ENCODE measurements at places on chromosomes 7 and 10.

DNA sequence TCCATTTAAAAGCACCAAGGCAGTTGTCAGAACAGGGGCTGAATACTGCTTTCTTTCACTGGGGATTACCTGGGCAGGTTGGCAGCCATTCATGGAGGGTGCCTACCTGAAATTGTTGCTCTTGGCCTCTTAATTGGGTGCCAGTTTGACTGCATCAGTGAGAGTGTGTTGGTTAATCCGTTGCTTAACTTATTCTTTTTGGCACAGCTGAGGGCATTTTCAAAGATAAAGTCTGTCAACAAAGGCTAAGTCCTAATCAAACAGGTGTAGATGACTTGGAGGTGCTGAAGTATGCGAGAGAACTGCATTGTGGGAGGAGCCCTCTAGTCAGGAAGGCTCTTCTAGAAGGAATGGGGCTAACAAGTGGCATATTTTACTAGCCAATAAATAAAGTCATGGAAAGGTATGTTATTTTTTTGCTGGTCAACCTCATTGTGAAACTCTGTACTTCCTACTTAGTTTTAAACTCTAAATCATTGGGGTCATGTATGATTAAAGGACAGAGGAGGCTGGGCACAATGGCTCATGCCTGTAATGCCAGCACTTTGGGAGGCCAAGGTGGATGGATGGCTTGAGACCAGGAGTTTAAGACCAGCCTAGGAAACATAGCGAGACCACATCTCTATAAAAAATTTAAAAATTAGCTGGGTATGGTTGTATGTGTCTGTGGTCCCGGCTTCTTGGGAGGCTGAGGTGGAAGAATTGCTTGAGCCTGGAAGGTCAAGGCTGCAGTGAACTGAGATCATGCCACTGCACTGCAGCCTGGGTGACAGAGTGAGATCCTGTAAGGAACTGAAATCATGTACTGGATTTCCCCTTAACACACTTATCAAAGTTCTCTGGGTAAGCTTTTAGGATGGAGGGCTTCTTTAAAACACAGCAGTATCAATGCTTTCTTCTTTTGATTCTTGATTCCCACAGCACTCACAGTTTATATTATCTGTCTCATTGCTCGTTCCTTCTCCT lies 134.1 kb downstream of the LRMDA start:
- DNase-seq, result no peak

GRCh38 chr10:72912736-72913135 lies 19.2 kb downstream of the OIT3 start:
- no peak for DNase-seq

DNA sequence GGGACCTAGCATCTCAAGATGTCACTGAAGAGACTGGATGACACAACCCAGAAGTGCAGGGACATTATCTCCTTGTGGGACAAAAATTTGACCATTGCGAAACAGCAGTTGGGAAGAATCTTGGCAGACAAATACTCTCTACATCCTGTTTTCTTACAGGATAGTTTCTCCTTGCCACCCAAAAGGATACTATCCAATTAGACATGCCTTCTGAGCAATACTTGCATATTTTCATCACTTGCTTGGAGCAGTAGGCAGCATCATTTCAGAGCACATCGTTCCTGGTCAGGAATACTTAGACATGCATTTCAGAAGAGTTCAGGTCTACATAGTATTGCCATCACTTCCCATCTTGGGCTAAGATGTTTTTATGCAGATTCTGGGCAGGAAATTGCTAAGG lies 56.8 kb downstream of the FAS start:
- DNase-seq, result no peak

DNA sequence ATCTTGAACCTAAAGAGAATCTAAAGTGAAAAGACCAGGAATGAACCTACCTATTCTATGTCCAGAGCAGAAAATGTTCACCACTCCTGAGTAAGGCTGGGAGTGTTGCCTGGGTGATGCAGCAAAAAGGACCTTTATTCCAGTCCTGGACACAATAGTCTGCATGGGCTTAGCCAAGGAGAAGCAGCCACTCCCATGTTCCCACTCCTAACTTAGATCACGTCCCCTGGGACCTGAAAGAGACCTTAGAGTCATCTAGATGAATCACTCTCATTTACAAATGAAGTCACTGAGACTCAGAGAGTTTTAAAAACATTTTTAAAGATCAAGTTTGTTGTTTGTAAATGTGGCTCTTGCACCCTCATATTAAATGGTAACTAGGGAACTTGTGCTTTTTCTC lies 763.4 kb downstream of the KCNMA1 start:
- no peak for DNase-seq

- no peak for DNase-seq
Observed at GRCh38 chr7:155276800-155277375, 20.8 kb upstream of the INSIG1 start.

DNA sequence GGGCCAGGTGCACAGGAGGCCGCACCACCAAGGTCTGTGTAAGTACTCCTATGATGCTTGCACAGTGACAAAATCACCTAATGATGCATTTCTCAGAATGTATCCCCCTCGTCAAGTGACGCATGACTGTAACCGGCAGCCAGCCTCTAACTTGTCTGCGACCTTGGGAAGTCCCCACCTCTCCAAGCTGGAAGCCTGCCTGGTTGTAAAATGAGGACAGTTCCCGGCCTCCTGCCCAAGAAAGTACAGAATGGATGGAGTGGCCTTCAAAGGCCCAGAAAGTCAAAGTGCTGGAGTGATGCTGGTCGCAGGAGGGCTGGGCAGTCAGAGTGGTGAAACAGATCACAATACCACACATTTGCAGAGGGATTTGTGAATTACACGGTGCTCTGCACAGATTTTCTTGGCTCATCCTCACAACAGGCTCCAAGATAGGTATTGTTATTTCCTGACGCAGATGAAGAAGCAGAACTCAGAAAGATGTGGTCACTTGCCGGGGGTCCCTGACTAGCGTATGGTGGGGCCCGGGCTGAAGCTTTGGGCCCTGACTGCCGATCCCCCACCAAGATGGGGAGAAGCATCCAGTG lies 22.8 kb downstream of the SPOCK2 start:
- DNase-seq, result no peak

- DNase-seq, result no peak
Observed at GRCh38 chr7:66769833-66770512, 29.4 kb downstream of the RABGEF1 start.

DNA sequence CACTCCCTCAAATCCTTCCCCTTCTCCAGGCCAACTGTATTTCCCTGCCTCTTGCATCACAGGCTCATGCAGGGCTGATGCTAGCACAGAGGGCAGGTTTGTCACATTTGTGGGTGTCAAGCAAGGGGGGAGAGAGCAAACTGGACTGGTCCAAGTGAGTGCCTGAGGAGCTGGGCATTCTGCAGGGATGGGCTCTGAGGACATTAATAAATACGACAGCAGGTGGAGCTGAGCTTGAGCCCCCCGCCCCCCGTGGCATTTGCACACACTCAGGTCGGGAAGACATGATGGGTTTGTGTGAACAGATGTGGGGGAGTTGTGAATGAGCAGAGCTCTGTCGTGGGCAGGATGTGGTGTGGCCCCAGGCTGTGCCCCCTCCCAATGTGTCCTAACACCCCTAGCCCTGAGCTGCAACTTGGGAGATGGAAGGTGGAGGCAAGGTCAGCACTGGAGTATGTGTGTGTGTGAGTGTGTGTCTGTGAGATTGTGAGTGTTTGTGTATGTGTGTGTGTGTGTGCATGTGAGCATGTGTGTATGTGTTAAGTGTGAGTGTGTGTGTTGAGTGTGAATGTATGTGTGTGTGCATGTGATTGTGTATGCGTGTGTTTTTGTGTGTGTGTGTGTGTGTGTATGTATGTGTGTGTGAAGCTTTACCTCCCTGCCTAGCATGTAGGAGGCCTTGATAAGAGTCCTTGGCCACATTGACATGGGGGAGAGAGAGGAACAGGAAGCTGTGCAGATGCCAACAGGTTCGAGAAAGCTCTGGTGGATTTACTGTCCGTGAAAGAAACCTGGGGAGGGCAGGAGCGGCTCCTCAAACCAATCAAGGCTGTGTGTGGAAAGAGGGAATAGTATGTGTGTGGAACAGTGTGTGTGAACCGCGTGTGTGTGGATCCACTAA lies 9.1 kb downstream of the RASSF4 start:
- peak; percentile 27 for DNase-seq

GRCh38 chr7:157459966-157460365 lies 123.2 kb downstream of the DNAJB6 start:
- DNase-seq, result no peak

- no peak for DNase-seq
Observed at GRCh38 chr7:70188901-70189650, 590.8 kb downstream of the AUTS2 start.

Data from CD4-positive, alpha-beta T cell treated with Interleukin-15 for 1 hour (primary cell).